Endodermal cell (in vitro differentiated cells): ENCODE measurements at places on chromosomes 2 and 18. TPM values are rescaled to one million over a fixed set of nuclear protein-coding genes. Genes with fewer than 3 reads are reported as not detected.

DNA sequence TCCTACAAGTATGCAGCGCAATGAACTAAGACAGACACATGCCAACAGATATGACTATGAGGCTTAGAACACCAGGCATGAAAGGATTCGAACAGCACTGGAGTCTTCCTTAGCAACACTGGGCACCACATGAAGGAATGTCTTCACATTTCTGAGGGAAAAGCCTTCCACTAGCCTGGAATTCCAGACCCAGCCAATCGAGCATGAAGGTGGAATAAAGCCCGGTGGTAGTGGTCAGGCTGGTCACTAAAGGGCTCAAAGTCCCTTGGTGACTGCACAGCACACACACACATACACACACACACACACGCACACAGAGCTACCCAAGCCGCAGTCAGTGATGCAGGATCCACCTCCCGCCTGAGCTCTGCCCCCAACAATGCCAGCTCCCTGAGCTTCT is 19.7 kb upstream of the SFXN5 start:
- no peaks in the 10 kb centered on the region for H3K4me1 ChIP-seq
- no peaks in the 10 kb centered on the region for H3K36me3 ChIP-seq

DNA sequence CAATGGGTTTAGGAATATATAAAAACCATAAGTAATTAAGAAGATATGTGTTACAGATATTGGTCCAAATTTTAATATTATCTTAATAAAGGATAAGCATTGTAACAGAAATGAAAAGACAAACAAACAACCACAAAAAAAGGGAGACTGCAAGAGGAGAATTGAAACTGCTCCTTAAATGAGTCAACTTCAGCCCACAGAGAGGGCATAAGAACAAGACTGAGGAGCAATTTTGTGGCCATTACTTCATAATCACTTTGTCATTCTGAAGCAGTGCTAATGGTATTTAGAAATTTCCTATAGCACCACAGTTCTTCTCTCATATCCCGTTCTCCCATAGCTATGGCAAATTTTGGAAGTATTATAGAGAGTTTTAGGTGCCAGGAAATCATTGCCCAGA is 193.2 kb upstream of the HNMT start:
- no peak overlapping the region for H3K4me3 ChIP-seq
- H3K36me3 ChIP-seq: no peaks in the 10 kb centered on the region
- no peak overlapping the region for H3K27ac ChIP-seq
- no peak for DNase-seq

- no peaks in the 10 kb centered on the region for H3K36me3 ChIP-seq
- no peak overlapping the region for H3K27ac ChIP-seq
- H3K27me3 ChIP-seq: no peaks in the 10 kb centered on the region
- H3K4me1 ChIP-seq: no peaks in the 10 kb centered on the region
- no peak for DNase-seq
- no peak overlapping the region for H3K4me3 ChIP-seq
These were observed 42.7 kb upstream of the TAF4B start for GRCh38 chr18:26183395-26184112.

DNA sequence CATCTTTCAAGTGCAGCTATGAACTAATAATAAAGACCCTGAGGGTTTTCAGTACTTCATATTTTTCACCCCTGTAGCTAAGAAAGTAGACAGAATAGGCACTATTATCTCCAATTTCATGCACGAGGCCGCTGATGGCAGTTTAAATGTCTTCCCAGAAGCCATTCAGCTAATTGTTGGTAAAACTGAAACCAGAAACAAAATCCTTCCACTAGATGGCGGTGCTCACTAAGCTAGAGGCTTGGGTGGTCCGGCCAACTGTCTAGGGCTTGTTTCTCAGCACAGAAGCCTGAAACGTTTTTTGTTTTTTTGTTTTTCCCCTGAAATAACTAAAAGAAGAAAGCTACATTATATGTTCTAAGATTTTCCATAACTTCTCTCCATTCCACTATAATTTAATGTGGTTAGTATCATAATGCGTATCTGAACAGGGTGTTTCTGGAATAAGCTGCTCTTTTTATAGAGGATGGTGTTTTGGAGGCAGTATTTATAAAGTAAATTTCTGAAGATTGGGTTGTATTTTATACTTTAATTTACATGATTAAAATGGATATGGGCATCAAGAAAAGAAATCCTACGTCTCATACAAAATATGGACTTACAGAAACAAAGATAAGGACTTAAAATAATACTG is 159.4 kb downstream of the PIK3C3 start:
- no peak overlapping the region for H3K27ac ChIP-seq
- no peaks in the 10 kb centered on the region for H3K36me3 ChIP-seq
- H3K4me1 ChIP-seq: no peaks in the 10 kb centered on the region
- no peak overlapping the region for H3K4me3 ChIP-seq

GRCh38 chr2:28545590-28546200 is 49.8 kb downstream of the PLB1 start:
- no peaks in the 10 kb centered on the region for H3K27me3 ChIP-seq
- no peak overlapping the region for H3K4me3 ChIP-seq
- peaks cover 28% of the 10 kb centered on the region for H3K4me1 ChIP-seq
- DNase-seq: no peak

DNA sequence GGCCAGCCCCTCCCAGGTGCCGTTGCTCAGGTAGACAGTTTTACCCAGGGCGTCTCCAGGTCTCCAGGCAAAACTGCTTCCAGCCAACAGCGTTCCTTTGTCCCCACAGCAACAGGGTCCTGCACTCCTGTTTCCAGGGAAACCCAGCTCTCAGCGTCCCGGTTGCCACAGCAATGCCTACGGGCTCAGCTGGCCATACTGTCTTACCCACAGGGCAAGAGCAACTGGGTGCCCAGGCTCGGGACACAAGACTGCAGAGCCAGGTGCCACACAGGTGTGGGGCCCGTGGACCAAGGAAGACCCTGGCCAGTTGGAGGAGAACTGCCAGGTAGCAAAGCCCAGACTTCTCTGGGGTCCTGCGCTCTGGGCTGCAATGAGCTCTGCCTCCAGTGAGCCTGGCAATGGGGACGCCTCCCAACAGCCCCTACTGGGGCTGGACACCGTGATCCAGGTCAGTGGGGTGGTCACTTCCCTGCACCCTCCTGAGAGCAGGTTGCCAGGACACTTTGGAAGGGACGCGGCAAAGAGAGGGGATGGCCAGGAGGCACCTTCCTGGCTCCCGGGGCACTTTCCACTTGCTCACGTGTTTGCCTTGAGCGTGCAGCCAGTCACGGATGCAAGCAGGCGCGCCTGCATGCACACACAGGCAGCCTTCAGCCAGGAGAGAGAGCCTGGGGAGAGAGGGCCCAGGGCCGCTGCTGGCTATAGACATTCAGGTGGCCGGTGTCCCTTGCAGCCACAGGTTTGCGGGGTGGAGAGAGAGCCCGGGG is at the start of gene CROCC2:
Gene CROCC2, plus strand, starts transcription at position 196 of the 770 bp plus-strand sequence. Its CDS starts 178 bp downstream, at position 374.
- no peaks in the 10 kb centered on the region for H3K4me1 ChIP-seq
- DNase-seq: no peak
- peaks cover 9% of the 10 kb centered on the region for H3K27me3 ChIP-seq
- H3K27ac ChIP-seq: no peak within 1 kb of the TSS

DNA sequence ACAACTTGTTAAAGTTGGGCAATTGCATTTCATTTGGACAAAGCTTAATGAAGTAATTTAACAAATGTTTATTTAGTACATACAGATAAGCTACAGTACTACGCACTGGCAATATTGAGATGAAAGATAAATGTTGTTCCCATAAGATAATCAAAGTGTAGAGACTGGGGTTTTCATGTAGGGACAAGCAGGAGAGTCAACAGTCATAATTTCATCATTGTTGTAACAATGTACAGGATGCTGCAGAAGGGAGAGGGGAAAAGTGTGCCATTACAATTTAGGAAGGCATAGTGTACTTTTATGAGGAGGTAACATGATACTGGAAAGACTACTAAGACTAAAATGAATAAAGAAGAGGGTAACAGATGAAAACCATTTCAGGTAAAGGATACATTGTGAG is 441.6 kb downstream of the ERBB4 start:
- H3K36me3 ChIP-seq: no peaks in the 10 kb centered on the region
- H3K4me3 ChIP-seq: no peak overlapping the region
- no peaks in the 10 kb centered on the region for H3K4me1 ChIP-seq
- no peak for DNase-seq

Gene CCDC102B
- total RNA-seq: 2.7 and 4.9 TPM in 2 replicates

Gene RESP18
- total RNA-seq: not detected in 3 replicates

Gene PTPN4
- 55.5 to 73.2 TPM (median 69.8 TPM) in 3 replicates for total RNA-seq

Gene XPO1
- total RNA-seq: 315 to 344 TPM (median 317 TPM) in 3 replicates

Gene ASAP2
- total RNA-seq: 9.4 to 26.6 TPM (median 20.4 TPM) in 3 replicates
